ENCODE measurements at places on chromosomes 2 and 18.

DNA sequence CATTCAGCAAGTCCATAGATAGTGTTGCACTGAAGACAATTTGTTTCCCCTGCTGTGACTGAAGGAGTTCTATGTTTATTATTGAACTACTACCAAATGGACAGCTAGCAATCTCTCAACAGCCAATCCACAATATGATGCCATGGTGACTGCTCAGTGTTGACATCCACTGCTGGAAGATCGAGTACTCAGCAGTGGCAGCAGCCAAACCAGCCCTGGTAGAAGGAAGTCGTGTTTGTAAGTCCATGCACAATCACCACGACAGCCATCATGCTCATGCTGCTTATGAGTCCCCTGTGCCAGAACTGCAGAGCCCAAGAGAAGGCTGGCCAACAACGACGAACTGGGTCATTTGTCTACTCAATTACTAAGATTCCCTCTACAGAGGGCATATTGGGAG, 66.4 kb downstream of the OSR1 start:
- DNase-seq, result no peak

- no peak for DNase-seq
Observed at GRCh38 chr2:119250718-119251290, 27.2 kb downstream of the STEAP3 start.

- peak; percentile 20 for DNase-seq
Observed at GRCh38 chr2:227545990-227546389, 52.7 kb upstream of the SCYGR2 start.

GRCh38 chr2:40554665-40555294, 102.9 kb upstream of the SLC8A1 start:
- peak; percentile 44 for DNase-seq

DNA sequence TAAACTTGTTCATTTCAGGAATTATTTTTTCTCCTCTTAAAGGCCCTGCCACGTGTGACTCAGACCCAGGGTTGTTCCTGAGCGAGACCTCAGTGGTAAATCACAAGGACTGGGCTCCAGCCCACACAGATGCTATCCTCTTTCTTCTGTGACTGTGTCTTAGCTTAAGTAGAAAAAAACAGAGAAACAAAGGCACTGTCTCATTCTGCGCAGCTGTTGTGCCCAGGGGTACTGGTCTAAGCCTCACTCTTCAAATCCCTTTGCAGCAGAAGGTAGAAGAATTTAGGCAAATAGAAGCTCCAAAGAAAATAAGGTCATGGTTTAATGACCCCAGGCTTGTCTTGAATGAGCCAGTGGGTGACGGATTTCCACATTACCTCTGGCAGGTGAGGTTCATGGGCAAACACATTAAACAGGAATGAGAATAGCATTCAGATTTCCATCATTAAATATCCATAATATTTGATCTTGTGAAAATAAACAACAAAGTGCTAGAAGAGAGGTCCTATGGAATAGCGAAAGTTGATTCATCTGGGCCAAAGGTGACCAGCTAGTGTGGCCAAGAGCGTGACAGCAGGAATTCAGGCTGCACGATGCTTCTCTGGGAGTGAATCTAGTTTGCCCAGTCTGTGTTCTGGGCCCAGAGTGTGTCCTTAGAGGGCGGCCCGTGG, 63.3 kb downstream of the LIPG start:
- DNase-seq, result no peak

- DNase-seq, result no peak
Observed at GRCh38 chr2:2542966-2543611, 212.0 kb upstream of the MYT1L start.

DNA sequence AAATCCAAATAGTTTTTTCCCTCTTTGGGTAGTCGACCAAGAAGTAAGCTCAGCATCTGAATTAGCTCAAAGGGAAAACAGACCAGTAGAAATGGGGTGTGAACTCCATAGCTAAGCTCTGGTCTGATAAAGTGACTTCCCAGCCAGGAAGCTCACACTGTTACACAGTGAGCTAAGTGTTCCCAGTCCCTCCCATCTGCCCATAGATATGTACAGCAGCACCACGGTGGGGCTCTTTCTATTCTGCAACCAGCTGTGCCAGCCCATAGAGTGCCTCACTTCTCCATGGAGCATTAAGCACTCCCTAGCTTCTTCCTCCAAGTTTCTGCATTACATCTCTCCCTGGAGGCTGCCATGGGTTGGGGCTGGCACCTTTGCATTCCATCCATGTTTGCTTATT, 27.6 kb upstream of the NEMP2 start:
- DNase-seq, result no peak

DNA sequence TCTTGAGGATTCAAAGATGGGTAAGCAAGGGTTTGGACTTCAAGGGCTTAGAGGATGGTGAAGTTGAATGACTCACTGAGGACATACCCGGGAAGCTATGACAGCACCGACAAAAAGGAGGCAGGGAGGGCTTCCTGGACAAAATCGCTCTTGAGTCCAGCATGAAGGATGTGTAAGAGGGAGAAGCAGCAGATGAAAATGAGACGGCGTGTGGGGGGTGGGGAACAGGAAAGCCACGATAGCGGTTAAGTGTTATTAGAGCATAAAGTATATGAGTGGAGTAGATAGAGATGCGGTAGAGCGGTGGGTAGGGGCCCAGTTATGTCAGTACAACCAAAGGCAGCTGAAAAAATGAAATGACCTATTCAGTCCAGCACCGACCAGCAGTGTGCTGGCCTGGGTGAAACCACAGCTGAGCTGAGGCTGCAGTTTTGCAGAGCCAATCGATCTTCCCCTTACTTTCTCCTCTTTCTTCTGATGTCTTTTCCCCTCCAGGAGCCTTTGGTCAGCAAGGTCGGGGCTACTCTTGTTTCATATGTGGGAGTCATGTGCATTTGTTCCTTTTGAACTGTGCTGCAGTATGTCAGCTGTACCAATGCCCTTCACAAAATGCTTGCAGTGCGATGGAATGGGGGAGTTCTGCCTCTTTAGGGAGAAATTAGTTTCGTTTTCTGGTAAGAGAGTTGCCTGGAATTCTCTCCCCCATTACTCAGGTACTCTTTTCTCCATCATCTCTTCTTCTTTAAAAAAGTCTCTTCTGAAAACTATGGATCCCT, 2.0 kb upstream of the THUMPD2 start:
- peak; percentile 6 for DNase-seq

GRCh38 chr2:204670124-204670523, 124.8 kb downstream of the PARD3B start:
- no peak for DNase-seq

- no peak for DNase-seq
Observed at GRCh38 chr18:70523035-70523791, 234.4 kb downstream of the SOCS6 start.

DNA sequence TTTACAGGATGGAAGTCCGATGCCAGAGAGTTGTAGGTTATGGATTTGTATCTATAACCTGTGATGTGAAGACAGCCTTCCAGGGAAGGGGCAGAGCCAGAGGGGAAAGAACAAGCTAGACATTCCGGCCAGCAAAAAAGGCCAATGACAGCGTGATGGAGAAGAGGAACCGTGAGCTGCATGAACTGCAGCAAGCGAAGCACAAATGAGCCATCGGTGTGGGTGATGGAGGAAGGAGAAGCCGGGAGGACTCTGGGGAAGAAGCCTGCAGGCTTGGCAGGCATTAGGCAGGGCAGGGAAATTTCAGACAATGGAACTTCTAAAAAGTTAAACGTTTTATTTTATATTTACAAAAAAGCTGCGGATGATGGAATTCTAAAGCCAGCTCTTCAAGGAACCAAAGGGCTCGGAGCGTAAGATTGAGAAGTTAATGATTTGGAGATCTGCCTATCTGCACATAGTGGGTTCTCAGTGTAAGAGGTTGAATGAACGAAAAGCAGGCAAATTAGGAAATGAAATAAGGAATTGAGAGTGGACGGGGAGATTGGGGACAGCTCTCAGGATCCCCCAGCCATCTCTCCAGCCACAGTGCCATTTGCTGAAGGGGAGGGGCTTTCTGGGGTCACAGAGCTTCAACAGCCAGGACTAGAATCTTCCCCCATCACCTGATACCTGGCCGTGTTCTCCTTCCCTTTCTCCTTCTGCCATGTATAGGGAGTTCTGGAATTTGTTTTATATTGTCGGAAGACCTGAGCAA, 28.4 kb downstream of the NGEF start:
- no peak for DNase-seq

GRCh38 chr2:55277310-55277709, 8.3 kb upstream of the MTIF2 start:
- no peak for DNase-seq
